ENCODE measurements at places on chromosomes 4 and X.

DNA sequence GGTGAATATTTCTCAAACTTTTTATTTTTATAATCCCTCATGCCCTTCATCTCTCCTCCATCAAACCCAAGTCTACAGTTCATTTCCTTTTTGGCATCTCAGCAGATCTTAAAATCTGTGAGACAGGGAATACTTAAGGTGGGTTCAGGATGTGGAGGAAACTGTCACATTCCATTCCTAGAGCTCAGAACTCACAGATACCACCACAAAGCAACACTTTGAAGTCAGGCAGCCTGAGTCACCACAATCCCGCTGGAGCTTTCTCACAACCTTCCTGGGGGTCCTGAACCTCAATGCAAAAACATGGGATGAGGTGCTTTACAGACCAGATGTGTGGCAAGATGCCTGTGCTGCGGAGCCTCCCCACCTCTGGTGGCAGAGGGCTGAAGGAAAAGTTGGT is 63.2 kb downstream of the HHIP start:
- DNase-seq: no peak

- DNase-seq: no peak
Observed at GRCh38 chrX:16445166-16445752, 204.7 kb upstream of the S100G start.

- no peak for DNase-seq
Observed at GRCh38 chr4:139171876-139172691, 4.9 kb downstream of the ELF2 start.

DNA sequence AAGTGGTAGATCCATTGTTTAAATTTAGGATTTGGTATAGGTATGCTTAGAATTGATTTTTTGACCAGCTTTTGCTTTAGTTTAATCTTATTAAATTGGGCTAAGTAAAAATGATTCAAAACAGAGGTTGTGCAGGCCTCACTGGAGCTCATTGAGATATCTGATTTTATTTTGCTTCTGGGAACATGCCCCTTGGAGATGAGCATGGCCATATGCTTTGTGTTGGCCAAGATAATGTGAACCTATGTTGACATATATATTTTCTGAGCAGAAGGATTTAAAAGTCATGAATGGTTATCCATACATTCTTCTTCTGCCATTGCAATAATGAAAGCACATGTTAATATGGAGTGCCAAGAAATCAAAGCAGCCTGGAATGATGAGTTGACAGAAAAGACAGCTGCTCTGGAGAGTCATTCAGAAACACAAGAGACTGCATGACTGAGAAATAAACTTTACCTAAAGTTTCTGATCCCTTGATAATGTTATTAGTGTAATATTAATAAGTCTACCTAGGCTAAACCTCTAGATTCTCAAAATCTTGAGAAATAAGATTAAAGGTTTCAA is 489.7 kb upstream of the GNPDA2 start:
- no peak for DNase-seq
